ENCODE measurements at places on chromosomes 5 and 9.

DNA sequence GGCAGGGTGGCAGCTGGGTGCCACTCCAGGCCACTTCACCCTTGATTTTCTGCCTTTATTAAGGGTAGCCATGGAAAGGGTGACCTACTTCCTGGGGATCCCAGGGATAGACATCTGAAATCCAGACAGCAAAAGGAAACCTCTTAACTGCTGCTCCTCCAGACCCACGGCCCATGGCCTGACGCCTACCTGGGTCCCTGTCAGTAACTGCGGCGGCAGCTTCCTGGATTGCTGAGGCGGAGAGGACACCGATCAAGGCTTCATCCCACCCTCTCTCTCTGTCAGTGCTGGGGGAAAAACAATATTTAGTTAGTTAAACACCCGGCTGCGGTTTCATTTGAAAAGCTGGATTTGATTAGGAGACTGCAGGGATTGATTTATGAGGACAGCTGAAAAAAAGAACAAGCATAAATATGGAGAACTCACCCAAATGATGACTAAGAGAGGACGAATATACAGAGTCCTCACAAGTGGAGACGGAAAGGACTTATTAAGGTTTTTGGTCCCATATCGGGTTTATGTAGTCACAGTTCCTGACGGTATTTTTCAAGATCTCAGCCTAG lies 158.7 kb upstream of the KLF4 start:
- DNase-seq: no peak

- DNase-seq: no peak
These were observed 18.6 kb downstream of the DNAJA1 start for GRCh38 chr9:33043671-33044070.

GRCh38 chr5:83099001-83099400 lies 21.7 kb downstream of the XRCC4 start:
- DNase-seq: no peak

DNA sequence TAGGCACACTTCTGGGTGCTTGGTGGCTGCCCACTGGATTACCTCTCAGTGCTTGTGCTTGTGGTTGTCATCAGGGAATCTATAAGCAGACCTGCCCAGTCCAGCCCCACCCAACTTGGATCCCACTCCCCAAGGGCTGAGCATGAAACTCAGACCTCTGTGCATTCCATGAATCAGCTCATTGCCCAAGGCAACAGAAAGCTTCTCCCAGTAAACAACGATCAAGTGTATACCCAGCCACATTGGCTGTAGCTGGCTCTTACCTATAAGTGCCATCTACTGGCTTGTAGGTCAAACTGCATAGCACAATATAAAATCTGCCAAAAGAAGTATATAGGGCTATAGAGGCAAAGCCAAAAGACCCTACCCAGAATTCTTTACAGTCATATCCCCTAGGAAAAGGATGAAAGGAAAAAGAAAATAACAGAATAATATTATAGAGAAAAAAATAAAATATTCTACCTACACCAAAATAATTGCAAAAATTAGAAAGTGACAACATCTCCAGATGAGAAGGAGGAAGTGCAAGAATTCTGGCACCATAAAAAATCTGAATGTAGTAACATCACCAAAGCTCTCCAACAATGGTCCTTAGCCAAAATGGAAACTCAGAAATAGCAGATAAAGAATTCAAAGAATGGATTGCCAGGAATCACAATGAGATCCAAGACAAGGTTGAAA lies 321.0 kb upstream of the TRPC7 start:
- DNase-seq: no peak

GRCh38 chr5:56302027-56302426 lies 68.9 kb upstream of the ANKRD55 start:
- DNase-seq: no peak

DNA sequence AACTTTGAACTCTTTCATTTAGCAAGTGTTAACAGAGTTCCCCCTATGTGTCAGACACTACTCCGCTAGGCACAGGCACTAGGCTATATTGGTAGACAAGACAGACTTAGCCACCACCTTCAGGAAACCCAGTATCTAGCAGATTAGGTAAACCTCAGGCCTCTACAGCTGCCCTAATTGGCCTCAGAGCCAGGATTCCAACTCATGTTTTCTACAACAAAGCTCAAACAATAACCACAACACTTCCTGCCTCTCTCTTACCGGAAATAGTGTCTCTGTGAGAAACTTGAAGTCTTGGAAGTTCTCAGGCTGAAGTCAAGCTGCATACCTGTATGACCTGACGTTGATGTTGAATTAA lies 116.6 kb upstream of the SLC44A1 start:
- peak; percentile 75 for DNase-seq

- DNase-seq: no peak
These were observed 144.8 kb downstream of the TRIM36 start for GRCh38 chr5:115024922-115025321.

DNA sequence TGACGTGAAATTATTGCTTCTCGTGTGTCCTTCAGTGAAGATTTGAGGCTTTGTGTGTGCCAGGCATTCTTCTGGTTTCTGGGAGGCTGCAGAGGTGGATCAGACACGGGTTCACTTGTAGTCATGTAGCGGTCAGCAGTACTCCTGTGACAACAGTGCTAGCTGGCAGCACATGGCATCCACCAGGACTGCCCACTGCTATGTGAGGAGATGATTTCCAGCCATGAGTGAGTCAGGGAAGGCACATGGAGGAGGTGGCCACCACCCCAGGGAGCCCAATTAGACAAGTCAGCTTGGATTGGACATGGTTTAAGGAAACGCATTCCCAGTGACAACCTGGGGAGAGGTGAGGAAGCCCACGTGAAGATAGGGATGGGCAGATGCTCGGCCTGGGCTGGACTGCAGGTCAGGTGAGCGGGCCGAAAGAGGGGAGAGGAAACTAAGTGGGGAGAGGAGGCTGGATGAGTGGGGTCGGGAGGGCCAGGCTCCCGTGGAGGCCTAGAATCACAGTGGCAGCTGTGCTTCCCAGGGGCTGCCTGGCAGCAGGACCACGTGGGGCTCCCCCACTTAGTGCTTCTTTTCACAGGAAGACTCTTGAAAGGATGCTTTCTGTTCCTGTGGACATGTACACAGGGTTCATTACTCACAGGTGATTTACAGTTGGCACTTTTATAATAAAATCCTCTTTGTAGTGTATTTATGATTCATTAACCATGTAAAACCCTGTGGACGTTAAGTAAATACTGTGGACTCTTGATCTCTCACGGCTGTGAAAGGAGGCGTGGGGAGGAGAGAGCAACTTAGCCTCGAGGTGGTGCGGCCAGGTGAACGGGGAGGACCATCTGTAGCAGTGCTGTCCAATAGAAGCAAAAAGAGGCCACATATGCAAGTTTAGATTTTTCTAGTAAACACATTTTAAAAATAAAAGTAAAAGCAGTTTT lies 80.0 kb upstream of the OTULINL start:
- DNase-seq: no peak

GRCh38 chr5:110150199-110150598 lies 460.5 kb downstream of the MAN2A1 start:
- DNase-seq: no peak

DNA sequence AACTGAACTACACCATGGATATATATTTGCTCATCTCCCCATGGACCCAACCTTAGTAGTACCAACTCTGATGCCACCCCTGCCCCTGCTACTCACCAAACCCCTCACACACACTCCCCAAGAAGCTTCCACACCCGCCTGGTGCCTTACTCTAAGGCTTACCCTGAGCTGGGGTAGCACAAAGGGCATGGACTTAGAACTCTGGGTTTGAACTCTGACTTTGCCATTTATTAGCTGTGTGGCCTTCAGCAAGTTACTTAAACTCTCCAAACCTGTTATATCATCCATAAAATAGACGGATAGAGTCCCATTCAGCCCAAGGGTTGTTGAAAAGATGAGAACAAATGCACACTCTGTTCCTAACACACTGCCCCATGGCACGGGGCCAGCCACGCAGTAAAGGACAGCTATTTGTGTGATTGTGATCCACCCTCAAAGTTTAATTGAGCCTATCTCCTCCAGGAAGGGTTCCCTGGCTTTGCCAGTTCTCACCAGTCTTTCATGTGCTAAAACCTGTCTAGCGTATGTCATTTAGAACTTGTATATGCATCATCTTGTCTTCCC lies 111.0 kb downstream of the KLHL3 start:
- no peak for DNase-seq

DNA sequence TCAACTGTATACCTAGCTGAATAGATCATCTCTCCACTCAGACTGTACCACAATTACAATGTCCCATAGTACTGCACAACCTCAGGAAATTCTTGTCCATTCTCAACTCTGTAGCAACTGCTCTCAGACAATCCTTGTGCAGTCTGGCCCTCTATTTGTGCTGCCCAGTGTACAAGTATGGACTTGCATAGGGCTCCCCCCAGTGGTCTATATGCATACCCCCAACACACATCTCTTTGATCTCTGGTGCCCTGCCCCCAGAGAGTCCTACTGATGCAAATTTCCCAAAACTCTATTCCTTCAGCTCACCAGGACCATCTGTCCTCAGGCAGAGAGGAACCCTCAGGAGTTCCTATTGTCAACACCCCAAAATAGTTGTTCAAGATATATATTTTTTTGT lies 205.3 kb downstream of the SLCO4C1 start:
- no peak for DNase-seq

- no peak for DNase-seq
These were observed 312.4 kb downstream of the ARHGEF28 start for GRCh38 chr5:73938280-73938937.

DNA sequence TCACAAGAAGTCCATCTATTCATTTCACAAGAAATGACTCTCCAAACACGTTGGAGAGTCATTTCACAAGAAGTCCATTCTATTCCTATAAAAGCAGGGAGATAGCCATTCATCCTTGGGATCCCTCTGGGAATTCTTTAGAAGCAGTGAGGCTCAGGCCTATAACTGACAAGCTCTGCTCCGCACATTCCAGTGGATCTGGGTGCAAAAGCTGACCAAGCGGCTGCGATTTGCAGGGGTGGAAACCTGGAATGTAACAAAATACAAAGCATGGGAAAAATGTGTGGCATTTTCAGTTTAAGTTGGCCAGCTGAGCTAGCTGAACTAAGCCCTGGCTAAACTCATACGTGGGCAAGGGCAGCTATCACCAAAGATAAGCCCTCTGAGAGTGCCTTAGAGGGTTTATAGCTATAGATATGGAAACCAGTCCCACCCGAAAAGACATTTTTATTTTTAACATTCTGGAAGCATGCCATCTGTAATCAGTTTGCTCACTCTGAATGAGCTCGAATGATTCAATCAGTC lies 8.7 kb downstream of the TAS2R1 start:
- no peak for DNase-seq

GRCh38 chr9:5879419-5880181 lies 11.1 kb upstream of the MLANA start:
- DNase-seq: no peak

GRCh38 chr9:36729906-36730305 lies 157.2 kb downstream of the MELK start:
- DNase-seq: no peak

DNA sequence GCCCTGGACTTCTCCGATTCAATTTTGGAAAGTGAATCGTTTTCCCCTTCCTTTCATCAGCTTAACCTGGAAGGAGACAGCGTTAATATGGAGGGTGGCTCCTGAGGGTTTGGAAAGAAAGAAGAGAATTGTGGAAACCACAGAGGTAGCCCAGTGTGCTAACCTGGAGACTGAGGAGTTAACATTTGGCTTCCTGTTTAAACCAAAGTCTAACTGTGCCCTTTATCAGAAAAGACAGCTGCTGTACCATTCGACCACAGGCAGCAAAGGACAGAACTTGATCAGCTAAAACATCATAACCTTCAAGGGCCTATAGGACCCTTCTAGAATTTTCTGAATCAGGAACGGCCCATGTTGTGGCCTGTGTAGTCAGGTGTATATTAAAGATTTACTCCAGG lies 735 bp downstream of the IDNK start:
- DNase-seq: peak; percentile 10

GRCh38 chr9:134855231-134855899 lies 25.2 kb upstream of the FCN2 start:
- DNase-seq: no peak

DNA sequence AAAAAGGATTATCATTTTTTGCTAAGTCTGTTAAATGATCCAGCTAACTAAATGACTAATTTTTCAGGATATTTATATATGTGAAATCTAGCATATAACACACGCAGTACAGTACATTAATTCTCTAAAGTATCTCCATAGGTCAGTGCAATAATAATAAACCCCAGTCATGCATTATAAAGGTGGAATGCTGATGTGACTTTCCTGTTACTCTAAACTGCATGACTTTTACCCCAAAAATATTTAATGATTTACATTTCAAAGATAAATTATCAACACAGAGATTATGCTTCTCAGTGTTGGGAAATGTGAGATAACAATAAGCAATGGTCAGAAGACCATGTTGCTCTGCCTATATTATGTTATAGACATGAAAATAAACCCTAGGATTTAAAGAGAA lies 34.1 kb upstream of the PAM start:
- DNase-seq: no peak

GRCh38 chr9:17611342-17611741 lies 32.5 kb downstream of the SH3GL2 start:
- DNase-seq: no peak

- DNase-seq: no peak
These were observed 41.6 kb upstream of the POU5F2 start for GRCh38 chr5:93782978-93783377.

- DNase-seq: no peak
These were observed 108.1 kb downstream of the GCNT1 start for GRCh38 chr9:76567086-76567485.
